ENCODE measurements at places on chromosomes 7 and 10.
A peak's percentile ranks its signal among the peaks of the same experiment; 100 is the strongest.

DNA sequence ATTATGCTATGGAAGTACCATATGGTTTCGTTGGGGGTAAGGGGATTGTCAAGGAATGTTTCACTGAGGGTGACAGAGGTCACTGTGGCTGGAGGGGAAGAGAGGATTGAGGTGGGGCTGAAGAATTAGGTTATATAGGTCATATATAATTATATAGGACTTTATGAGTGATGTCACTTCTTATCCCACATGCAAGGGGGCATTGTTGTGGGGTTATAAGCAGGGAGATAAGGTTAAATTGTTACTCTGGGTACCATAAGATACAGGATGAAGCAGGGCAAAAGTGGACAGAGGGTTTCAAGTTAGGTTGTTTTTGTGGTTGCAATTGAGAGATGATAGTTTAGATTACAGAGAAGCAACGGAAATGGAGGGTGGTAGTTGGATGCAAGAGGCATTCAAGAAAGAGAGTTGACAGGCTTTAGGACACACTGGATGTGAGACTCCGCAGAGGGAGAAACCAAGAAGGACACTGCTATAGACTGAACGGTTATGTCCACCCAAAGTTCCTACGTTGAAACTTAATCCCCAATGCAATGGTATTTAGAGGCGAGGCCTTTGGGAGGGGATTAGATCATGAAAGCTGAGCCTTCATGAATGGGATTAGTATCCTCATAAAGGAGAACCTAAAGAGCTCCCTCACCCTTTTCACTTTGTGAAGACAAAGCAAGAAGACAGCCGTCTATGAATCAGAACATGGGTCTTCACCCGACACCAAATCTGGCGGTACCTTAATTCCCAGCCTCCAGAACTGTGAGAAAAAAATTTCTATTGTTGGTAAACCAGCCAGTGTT is 7.0 kb upstream of the PRR15 start:
- DNase-seq = no peak

DNA sequence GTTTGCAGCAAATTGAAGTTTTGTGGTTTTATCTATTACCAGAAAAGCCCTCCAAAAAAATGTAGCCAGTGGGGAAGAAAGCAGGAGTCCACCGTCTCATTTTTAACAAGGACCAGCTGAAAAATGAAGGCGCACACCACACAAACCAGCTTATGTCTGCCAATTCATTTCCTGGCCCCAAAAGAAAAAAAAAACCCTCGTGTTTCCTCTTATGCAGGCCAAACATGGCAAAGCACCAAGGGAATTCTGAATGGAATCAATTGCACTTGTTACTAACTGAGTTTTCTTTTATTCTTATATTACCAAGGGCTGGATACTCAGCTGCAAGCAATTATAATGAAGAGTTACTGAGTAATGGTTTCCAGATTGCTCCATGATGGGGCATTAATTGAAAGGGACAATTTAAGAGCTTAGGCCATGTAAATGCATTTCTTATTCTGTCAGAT is 428.3 kb upstream of the NPVF start:
- no peak for DNase-seq

DNA sequence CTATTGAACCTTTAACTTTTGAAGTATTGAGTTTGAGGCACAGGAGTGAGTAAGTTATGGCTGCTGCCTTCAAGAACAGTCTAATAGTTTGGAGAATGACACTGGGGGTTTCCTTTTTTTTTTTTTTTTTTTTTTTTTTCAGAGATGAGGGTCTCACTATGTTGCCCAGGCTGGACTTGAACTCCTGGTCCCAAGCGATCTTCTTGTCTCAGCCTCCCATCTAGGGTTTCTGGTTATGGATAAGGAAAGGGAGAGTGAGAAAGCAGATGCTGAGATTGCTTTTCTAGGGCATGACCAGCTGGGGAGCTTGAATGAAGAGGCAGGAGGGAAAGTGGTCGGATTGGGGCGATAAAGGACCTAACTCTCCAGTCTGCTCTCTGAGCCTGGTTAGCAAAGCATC is 59.9 kb upstream of the BTRC start:
- DNase-seq = no peak

DNA sequence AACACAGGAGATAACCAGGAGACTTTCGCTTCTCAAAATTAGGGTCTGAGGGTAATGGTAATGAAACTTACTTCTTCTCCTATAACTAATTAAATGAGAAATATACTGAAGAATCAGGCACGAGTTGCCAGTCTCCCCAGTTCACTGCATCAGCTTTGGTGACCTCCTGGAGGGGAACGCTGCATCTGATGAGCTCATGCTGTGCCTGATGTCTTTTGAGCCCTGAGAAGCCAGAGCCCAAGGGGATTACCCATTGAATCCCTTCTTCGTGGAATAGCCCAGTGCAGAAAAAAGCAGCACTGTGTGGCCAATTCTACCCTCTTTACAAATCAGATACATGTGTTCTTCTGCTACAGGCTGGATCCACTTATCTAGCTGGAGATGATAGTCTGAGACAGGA is 45.1 kb downstream of the CYP2C9 start:
- peak; percentile 5 for DNase-seq

GRCh38 chr7:51101111-51101757 is 215.4 kb downstream of the COBL start:
- no peak for DNase-seq

DNA sequence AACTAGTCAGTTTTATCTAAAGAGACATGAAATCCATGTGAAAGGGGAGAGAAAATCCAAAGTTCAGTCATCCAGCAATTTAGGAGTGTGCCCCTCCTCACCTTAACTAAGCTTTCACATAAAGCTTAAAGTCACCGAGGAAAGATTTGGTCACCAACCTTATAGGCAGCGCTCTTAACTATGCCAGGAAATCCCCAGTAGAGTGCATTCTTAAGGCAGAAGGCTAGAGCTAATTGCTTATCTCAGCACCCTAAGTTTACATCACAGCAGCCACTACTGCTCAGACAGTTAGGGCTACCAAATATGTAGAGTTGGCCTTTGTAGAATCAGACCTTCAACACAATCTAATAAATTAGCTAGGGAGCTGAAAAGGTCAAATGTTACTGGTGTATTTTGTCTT is 47.9 kb downstream of the MTPN start:
- DNase-seq = no peak

GRCh38 chr10:132848291-132848701 is 62.3 kb upstream of the NKX6-2 start:
- DNase-seq = no peak

DNA sequence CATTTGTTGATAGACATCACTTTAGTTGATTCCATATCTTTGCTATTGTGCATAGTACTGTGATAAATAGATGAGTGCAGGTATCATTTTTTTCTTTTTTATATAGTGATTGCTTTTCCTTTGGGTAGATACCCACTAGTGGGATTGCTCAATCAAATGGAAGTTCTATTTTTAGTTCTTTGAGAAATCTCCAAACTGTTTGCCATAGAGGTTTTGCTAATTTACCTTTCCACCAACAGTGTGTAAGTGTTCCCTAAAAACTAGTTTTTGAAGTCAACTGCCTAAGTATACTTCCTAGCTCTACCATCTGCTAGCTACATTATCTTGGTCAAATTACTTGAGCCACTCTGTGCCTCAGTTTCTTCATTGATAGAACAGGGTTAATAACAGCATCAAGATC is 31.5 kb upstream of the RSBN1L start:
- no peak for DNase-seq

DNA sequence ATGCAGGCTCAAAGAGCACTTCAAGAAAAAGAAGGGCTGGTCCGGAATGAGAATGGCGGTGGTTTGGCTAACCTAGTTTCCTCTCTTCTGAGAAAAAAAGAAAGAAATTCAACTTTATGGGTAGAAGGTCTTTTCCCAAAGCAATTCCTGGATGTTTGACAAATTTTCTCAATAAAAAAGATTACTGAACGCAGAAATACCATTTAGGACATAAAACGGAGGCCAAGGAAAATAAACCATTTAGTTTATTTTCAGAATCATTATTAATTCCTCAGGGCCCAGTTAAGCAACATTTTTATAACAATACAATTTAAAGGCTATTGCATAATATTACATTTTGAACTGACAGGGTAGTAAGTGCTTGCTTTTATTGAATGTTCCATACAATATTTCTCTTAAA is 284.6 kb upstream of the ANKRD30A start:
- no peak for DNase-seq

DNA sequence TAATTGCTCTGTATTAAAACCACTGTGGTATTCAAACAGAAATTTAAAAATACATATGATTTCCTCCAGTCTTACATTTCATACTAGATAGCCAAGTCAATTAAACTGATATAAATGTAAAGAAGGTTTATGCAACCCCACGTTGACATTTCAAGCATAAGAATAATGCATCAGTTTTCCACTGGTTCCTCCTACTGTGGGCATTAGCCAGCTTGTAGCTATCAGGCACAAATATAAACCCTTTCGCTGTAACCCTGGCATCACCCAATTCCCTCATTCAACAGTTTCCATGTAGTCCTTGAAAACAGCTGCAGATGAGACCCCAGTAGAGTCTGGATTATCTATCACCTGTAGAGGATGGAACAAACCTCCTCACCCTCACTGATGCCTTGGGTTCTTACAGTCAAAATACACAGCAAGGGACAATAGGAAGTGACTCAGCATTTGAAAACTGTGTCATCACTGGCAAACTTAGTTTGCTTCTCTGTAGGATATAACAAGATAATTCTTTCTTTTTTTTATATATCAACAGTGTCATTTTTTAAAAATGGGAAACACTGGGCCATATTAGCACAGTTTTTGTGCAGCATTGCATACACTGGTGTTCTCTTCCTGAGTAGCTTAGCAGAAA is 113.0 kb downstream of the PDE1C start:
- no peak for DNase-seq

DNA sequence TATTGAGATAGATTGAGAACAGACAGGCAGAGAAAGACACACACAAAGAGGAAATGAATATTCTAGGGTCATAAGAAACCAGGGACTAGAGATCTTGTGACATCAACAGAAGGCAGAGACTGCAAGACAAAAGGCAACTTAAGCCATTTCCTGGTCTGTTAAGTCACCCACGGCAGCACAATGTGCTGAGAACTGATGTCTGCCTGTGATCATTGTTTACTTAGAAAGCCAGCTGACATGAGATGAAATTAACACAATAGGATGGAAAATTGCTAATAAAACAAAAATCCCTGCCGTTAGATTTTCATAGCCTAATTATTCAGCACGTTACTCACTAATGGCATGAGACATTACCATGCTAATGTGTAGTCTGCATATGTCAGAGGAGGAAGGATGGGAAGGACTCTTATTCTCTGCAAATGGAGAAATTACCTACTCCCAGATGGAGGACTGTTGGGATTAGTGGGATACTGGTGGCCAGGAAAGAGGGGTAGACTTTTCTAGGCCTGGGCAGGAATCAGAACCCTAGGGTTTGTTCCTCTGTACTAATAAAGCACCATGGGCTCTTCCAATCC is 191.3 kb upstream of the PODXL start:
- no peak for DNase-seq

DNA sequence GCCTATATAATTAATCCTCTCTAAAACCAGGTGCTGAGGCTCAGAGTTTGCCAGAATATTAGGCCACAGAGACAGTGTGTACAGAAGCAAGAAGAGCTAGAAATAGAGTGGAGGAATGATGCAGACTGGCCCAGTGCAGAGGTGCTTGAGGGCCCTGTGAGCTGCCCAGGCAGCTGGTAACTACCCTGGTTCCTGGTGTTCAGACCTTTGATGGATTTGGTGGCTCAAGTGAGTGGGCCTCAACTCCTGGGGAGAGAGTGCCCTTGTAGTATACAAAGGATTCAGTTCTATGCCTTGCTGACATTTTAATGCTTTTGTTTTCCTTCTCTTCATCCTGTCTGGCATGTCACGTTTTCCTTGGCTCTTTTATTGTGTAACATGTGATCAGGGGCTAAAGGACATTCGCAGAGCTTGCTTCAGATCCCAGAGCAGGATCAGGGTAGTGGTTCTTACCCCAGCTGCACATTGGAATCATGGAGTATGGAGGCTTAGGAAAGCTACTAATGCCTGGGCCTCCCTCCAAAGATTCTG is 20.0 kb downstream of the LRRC4 start:
- DNase-seq = no peak

DNA sequence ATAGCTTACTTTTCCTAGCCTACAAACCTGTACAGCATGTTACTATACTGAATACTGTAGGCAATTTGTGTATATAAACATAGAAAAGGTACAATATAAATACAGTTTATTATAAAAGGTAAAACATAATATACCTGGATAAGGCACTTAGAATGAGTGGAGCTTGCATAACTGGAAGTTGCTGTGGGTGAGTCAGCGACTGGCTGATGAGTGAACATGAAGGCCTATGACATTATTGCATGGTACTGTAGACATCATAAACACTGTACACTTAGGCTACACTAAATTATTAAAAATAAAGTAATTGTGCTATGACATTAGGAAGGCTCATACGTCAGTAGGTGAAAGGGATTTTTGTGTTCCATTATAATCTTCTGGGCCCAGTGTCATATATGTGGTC is 228.8 kb downstream of the HDAC9 start:
- no peak for DNase-seq

Data from neuronal stem cell (in vitro differentiated cells).